ENCODE measurements at places on chromosomes 7 and 10.

DNA sequence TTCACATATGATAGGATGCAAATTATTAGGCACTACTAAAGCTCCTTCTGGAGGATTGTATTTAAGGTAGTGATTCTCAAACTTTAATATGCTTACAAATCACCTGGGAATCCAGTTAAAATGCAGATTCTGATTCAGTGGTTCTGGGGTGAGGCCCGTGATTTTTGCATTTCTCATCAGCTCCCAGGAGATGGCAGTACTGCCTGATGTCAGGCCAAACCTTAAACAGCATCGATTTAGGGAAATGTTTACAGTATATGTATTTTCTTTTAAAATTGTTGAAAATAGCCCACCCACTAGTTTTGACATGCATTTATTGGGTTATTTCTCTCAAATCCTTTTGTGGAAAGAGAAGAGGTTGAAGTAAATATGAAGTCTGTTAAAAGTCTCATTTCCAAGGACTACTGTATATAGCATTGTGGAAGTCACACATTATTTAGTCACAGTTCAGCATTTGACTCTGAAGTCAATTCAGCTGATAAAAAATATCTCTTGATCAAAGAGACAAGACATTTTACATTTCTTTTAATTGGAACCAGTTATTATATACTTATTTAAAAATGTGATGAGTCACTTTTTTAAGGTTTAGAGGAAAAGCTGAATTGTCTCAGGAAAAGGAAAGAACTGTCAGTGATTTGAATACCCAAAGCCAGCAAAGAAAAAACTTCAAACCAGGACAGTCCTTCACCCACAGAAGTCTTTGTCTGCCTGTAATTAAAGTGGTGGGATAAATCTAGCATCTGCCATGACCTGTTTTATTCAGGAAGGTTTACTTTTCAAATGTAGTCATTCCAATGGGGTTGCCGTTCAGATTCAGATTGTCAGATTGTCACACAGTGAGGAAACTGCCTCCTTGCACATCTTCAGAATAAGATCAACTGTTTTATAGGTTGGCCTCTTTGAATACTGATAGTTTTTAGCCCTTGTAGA lies 21.1 kb upstream of the HBP1 start:
- DNase-seq: peak; percentile 44

- no peak for DNase-seq
Measured at GRCh38 chr7:22173685-22174573, 183.0 kb downstream of the RAPGEF5 start.

DNA sequence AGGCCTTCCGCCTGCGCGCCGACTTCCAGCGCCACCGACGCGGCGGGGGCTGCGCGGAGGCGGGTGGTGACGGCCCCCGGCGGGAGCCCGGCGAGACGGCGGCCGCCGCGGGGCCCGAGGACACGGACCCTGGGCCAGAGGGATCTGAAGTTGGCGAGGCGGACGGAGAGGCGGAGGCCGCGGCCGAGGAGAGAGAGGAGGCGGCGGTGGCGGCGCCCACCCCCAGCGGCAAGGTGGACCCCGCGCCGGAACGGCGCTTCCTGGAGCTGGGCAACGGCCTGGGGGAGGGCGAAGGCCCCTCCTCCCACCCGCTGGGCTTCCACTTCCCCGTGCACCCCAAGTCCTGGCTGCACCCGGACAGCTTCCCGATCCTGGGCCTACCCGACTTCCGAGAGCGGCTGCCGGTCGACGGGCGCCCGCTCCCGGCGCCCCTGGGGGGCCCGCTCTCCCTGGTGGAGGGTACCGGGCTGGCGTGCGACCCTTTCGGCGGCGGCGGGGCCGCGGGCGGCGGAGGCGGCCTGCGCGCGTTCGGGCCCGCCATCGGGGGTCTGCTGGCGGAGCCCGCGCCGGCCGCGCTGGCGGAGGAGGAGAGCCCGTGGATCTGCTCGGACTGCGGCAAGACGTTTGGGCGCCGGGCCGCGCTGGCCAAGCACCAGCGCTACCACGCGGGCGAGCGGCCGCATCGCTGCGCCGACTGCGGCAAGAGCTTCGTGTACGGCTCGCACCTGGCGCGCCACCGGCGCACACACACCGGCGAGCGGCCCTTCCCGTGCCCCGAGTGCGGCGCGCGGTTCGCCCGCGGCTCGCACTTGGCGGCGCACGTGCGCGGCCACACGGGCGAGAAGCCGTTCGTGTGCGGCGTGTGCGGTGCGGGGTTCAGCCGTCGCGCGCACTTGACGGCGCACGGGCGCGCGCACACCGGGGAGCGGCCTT lies 16.2 kb downstream of the ZNF316 start:
- no peak for DNase-seq

DNA sequence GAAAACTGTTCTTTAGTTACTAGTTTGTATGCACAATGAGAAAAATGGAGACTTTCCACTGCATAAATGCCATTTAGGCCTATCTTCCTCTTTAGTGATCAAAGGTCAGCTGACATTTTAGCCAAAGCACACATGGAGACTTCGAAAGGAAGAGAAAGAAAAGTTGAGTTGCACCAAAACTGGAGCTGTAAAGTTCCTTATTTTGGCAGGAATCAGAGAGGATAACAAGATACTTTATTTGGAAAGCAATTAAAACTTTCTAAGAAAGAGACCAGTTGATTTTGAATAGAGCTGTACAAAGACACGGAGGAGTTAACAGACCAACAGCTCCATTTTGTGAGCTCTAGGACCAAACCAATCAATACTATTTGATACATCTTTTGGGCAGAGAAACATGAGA lies 14.2 kb downstream of the ENTPD7 start:
- no peak for DNase-seq

DNA sequence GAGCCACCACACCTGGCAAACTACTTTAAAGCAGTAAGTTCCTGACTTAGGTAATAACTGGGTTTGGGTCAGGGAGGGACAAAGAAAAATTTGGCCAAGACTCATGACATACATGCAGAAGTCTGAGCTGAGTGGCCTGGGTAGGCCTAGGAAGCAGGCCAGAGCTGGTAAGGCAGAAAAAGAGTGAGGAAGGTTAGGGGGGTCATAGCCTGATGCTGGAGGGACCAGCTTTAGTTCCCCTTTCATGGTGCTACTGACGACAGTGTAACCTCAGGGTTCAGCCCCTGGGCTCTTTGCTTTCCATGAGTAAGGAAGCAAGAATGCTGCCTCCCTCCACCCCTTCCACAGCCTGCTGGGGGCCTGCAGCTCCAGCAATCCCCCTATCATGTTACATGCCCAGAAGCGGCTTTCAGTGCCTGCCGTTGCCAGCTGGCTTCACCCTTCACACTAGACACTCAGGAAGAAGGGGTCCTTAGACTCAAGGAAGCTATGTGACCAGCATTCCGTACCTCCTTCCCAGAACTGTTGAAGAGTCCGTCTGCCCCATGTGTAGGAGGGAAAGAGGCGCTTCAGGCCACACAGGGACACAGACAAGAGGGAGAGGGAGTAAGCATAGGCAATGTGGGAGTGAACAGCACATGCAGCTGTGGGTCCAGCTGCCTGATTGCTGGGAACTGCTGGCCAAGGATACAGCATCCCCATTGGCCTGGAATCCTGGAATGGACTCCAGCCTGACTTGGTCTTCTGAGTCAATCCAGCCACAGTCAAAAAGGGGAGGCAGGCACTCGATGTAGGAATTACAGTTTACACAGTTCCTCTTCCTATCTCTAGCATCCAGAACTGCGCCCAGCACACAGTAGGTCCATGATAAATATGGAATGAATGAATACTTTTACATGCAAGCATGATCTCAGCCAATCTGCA lies 4.1 kb upstream of the PLAU start:
- peak; percentile 61 for DNase-seq

- no peak for DNase-seq
Measured at GRCh38 chr10:43073191-43073590, 3.7 kb upstream of the RET start.

- DNase-seq: no peak
Measured at GRCh38 chr10:28538595-28538994, 5.7 kb downstream of the WAC start.

GRCh38 chr7:16365177-16365576 lies 56.2 kb downstream of the CRPPA start:
- DNase-seq: no peak

Data from SW 1271 (cell line).